Stimulated activated CD8-positive, alpha-beta memory T cell treated with anti-CD3 and anti-CD28 coated beads, Interleukin-2, amount 100 ng/mL, for 48 hours (primary cell): ENCODE measurements at places on chromosomes 12 and 14.

DNA sequence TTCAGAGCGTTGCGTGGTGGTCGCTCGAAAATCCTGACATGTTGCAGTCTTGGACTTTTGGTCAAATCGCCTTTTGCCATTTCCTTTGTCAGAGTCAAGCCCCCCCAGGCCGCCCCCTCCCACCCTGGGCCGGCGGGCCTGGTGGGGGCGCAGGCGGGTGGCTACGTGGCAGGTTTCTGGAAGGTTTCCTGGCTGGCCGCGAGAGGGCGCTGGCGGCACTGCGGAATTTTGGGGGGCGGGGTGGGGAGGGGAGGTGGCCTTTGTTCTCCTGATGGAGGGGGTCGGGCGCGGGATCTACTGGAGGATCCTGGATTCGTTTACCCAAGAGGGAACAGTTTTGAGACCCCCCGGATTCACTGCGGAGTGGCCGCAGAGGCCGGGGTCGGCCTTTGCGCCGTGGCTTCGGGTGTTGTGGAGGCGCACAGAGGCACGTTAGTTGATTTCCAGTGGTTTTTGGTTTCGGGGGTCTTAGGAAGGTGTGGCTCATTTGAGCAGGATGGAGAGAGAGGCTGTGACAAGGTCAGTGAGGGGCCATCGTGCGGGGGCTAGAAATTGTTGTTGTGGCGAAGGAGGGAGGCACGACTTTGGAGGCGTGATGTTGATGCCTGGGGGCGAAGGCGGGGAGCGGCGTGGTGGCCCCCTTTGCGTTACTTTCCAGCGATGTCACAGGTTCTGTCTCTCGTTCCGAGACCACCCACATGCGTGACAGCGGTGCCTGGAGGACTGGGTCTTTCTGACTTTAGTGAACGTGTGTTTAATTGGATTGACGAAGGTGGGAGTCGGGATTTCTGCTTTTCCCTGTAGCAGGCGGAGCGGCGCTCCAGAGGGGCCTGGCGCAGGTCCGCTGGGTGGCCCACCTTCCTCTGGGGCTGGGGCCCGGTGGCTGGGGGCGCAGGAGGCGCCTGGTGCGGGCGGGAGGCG, 1.4 kb downstream of the MEG3 start:
- DNase-seq = no peak

DNA sequence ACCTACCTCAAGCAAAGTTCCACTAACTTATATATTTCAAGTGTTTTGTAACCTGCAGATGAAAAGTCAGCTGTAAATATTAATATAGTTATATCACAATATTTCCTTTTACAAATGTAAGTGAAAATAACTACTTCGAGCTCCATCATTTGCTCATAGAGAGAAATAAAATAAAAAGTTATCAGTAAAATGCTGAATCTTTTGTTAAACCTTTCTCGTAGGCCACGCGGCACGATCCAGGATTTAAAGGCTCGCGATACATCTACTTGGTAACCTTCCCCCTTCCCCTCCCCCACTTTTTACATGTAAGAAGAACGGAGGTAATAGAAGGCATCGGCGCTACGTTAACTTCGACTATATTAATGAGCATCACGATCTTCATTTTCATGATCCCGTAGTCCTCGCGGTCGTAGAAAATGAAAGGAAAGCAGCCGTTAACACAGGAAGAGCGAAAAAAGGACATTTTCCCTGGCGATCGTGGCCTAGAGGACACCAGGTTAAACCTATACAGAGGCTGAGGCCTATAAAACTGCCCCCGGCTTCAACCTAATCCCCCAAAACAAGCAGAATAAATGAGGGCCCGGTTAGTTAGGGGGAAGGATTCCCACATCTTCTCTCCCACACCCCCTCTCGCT, 508 bp downstream of the HNRNPC start:
- no peak for DNase-seq

- DNase-seq = no peak
Observed at GRCh38 chr14:44803239-44803905, 158.4 kb downstream of the KLHL28 start.

DNA sequence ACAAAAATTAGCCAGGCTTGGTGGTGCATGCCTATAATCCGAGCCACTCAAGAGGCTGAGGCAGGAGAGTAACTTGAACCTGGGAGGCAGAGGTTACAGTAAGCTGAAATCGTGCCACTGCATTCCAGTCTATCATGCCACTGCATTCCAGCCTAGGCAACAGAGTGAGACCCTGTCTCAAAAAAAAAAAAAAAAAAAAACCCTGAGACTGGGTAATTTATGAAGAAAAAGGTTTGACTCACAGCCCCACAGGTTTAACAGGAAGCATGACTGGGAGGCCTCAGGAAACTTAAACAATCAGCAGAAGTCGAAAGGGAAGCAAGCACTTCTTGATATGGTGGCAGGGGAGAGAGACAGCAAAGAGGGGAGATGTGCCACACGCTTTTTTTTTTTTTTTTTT, 123.2 kb downstream of the GXYLT1 start:
- DNase-seq = no peak

DNA sequence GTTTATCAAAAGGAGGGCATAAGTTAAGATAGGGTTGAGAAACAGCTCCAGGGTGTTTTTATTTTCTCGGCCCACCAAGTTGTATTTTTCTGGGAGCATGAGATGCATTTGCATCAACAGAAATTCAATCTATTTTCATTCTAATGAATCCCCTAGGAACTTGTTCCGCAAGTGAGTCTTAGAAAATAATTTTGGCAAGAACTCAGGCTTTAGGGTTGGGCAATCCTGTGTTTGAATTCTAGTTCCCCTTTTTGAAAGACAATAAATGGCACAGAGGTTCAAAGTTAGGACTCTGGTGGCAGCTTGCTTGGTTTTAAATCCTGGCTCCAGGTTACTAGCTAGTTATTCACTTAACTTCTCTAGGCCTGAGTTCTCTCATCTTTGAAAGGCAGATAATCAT, 23.7 kb downstream of the SLC5A8 start:
- DNase-seq = no peak

- no peak for DNase-seq
Observed at GRCh38 chr12:106118-106591, 39.6 kb downstream of the IQSEC3 start.

DNA sequence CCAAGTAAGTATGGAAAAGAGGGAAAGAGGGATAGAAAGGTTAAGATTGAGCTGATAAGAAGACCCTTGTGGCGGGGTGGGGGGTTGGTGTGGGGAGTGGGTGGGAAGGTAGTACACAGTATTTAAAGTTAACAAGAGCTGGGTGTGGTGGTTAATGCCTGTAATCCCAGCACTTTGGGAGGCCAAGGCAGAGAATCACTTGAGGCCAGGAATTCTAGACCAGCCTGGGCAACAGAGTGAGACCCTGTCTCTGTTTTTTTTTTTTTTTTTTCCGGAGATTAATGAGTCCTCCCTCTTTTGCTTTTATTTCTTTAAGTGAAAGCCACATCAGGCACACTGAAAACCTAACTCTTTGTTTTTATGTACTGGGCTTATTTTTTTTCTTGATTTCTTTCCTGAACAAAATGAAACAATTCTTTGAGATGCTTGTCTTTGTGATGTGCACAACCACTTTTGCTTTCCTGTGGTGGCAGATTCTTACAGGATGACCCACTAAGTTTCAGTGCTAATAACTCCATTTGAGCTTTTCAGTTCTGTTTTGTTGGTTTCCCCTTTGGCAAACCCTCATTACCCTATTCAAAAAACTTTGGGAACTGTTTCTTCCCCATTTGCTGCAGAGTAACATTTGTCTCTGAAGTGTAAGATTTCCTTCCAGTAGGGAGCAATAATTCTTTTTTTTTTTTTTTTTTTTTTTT, 54.8 kb downstream of the WNK1 start:
- no peak for DNase-seq

DNA sequence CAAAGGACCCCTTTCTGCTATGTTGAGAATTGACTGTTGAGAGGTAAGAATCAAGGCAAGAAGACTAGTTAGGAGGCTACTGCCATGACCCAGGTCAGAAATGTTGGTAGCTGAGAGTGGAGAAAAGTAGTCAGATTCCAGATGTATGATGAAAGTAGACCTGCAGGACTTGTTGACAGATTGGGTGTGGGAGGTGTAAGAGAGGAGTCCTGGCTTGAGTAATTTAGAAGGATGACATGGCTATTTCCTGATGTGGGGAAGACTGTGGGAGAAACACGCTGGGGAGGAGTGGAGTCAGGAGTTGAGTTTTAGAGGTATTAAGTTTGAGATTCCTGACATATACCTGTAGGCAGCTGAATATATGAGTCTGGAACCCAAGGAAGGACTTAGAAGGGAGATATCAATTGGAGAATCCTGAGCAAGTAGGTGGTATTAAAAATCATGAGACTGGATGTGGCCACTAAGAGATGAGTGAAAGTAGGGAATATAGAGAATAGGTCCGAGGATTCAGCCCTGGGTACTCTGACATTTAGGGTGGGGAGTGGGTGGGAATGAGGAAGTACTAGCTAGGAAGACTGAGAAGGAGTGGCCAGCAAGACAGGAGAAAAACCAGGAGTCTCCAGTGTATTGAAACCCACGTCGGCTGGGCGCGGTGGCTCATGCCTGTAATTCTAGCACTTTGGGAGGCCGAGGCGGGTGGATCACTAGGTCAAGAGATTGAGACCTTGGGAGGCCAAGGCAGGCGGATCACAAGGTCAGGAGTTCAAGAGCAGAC, 12.6 kb upstream of the DDX47 start:
- no peak for DNase-seq

GRCh38 chr14:103762036-103762435, 46.4 kb downstream of the ZFYVE21 start:
- DNase-seq = no peak

DNA sequence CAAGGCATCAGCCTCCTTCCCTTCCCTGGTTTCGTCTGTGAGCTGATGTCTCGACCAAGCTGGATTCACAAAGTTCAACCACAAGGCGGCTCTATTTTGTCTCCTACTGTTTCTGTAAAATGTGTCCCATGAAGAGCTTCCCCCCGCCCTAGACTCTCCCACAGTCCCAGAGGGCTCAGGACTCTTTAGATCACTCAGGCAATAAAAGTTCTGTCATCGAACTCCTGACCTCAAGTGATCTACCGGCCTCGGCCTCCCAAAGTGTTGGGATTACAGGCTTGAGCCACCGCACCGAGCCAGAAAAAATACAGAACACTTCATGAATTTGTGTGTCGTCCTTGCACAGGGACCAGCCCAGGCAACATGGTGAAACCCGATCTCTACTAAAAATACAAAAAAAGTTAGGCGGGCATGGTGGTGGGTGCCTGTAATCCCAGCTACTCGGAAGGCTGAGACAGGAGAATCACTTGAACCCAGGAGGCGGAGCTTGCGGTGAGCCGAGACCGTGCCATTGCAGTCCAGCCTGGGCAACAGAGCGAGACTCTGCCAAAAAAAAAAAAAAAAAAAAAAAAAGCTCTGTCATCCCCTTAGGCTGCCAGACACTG, 149.4 kb downstream of the BCL11B start:
- DNase-seq = no peak

- no peak for DNase-seq
Observed at GRCh38 chr12:14239935-14240872, 125.3 kb upstream of the ATF7IP start.

GRCh38 chr12:115213538-115214016, 529.6 kb upstream of the TBX3 start:
- no peak for DNase-seq

- DNase-seq = no peak
Observed at GRCh38 chr14:89427426-89428172, 10.6 kb upstream of the FOXN3 start.

DNA sequence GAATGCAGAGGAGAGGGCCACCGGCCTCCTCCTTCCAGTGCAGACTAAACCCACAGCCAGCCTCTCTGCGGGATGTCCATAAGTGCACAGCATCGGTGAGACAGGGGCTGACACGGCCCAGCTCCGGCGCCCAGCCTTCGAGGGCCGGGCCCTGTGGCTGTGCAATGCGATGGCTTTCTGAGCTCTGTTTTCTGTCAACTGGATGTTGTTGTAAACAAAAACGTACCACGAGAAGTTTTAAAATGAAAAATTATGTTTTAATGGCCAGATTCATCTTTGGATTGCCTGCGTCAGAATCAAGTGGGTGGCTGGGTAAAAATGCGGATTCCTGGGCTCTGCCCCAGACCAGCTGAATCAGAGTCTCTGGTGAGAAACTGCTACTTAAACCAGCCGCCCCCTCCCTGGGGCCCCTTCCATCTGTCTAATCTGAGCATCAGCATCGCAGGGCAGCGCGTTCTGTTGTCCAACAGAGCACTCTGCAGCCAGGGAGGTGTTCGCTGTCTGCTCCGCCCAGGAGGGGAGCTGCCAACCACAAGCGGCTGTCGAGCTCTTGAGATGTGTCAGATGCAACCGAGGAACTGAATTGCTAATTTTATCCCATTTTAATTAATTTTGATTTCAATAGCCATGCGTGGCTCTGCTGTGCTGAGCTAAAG, 133.4 kb downstream of the RFLNA start:
- DNase-seq = no peak

DNA sequence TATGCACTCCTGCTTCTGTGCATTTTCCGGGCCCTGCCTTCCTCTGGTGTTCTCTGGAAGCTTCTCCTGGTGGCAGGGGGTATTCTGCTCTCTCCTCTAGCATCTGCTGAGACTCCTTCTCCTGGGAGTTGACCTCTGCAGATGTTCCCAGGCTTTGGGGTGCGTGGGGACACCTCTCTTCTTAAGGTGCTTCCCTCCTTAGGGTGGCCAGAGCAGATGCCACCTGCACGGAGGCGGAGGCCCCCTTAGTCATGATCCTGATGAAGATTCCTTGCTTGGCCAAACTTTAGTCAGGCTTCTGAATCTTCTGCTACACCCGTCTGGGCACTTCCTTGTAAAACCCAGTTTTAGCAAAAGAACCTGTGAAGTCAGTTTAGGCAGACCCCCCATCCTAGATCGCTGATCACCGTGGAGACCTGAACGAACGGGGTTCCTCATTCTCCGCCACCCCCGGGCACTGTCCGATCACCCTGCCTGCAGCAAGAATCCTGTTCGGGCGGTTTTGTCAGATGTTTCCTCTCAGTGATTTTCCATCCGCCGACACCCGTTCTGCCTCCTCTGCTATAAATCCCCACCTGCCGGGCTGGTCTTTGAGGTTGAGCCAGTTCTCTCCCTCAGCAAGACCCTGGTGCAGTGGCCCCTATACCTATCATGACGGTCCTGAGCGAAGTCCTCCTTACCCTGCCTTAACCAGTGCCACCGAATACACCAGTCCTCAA, 111.9 kb downstream of the CALM1 start:
- DNase-seq = no peak

DNA sequence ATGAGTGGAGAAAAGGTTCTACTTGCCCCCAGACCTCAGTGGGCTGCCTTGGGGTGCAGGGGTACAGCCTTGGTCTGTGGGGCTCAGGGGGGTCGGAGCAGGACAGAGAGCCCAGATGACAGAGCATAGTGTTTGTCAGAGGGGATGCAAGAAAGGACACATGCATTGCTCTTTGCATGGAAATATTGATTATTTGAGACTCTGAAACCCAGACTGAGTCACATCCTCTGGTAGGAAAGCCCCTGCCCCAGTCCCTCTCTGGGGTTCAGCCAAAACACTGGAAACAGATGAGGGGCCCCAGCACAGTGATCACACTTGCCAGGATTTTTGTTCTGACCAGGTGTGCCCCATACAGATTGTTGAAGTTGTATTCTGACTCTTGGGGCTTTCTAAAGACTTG, 1094.4 kb downstream of the BCL11B start:
- DNase-seq = peak; percentile 52

- no peak for DNase-seq
Observed at GRCh38 chr12:28316049-28316448, 125.8 kb downstream of the CCDC91 start.
